ENCODE measurements at places on chromosomes 1 and 21.

DNA sequence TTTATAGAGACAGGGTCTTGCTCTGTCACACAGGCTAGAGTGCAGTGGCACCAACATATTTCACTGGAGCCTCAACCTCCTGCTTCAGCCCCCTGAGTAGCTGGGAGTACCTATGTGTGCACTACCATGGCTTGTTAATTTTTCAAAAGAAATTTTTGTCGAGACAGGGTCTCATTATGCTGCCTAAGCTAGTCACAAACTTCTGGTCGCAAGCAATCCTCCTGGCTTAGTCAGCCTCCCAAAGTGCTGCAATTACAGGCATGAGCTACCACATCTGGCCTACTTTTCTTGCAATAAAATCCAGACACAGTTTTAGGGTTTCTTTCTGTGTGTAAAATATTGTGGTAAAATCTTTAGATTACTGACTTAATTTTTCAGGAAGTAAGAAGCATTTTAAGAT lies 27.9 kb upstream of the NTPCR start:
- peak; percentile 78 for DNase-seq

DNA sequence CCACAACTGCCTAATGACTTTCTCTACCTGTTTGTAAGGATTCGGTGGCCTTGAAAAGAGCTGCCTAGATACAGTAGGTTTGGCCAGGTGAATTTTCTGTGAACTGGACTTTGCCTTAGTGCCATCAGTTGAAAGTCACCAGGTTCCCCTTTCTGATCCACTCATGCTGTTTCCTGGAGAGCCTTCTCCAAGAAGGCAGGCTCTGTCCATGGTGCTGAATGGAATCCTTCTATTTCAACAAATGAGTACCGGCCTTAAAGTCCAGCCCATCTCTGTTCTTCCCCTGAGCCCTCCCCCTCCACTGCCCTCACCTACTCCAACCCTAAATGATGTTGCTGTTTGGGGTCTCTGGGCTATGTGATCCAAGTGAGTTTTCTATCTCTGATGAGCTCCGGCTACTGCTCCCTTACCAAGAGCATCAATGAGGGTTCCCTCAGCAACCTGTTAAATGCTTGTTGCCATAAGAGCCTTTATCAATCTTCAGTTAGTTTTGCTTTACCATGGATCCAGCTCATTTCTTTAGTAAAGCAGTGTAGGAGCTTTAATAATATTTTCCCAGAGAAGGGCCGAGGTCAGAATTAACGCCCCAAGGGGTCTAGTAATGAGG lies 500.4 kb downstream of the PTPRU start:
- DNase-seq, result peak; percentile 49

DNA sequence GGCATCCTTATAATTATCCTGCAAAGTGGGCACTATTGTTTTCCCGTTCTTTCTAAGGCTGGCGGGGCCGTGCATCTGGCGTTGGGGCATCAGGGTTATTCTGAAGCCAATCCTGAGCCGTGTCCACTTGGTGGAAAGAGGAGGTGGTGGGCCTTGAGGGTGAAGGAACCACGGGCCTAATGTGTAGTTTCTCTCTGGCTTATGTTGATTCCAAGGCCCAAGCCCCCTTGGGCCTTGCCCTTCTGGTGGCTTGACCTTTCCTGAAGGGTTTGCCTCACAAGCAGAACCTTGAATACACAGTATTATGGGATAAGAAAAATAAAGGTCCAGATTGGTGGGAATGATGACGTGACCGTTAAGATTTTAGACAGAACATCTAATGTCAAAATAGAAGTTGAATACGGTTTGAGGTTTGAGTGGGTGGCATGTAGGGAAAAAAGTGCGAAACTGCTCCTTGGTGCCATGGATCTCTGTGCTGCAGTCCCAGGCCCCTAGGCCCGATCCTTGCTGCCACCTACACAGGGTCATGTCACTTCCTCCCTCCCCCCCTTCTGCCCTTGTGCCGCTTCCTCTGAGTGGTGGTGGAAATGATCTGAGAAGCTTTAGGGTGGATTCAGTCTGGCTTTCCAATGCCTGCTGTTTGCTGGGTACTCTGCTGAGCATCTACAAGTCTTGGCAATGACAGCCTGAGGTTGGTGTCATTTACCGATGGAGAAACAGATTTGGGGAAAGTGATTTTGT lies 90.5 kb downstream of the PRDM2 start:
- DNase-seq, result no peak

DNA sequence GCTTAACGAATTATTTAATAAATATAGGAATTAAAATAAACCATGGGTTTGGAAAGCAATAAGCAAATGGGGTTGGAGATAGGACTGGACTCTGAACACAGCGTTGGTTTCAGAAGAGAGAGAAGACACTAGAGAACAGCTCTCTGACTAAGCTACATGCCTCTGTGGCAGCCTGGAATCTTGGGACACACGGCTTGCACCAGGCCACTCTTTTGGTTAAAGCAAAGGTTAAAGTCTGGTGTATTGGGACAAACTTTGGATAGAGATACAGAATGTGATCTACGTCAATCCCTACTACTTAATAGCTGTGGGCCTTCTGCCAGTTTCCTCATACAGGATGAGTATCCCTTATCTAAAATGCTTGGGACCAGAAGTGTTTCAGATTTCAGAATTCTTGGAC lies 49.7 kb upstream of the HSD17B7 start:
- no peak for DNase-seq

GRCh38 chr1:72938408-72938807 lies 656.1 kb upstream of the NEGR1 start:
- DNase-seq, result no peak

- peak; percentile 68 for DNase-seq
These were observed 5.3 kb upstream of the MROH9 start for GRCh38 chr1:170929835-170930554.

DNA sequence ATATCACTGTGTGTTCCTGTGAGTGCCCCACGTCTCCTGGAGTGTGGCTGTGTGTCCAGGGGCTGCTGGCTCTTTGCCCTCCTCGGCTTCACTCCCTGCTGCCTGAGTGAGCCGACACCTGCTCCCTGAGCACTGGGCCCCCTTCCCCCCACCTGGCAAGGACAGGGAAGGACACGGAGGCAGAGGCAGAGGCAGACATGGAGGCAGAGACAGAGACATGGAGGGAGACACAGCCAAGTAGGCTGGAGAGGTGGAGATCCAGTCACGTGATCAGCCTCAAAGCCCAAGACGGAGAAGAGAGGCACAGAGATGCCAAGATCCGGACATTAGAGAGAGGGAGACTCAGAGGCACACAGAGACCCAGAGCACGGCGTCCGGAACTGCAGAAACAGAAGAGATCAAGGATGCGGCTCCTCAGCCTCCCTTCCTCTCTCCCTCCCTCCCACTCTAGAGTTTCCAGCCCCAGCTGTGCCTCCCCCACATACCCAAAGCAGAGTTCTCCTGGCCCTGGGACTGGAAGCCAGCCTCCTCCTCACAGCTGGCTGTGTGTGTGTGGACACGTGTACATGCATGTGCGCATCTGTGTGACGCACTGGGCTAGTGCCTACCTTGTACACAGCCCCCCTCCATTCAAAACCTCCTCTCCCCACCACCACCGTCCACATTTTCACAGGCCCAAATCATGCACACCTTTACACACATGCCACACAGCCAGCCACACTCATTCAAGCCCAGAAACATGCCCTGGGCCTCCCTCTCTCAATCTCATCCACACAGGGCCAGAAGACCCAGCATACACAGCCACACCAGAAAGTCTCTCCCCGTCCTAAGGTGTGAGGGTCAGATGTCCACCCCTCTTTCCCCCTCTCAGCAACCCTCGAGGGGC lies 39.1 kb upstream of the WASF2 start:
- no peak for DNase-seq

- no peak for DNase-seq
These were observed 170.6 kb upstream of the ARHGEF16 start for GRCh38 chr1:3283849-3284248.

- DNase-seq, result no peak
These were observed 3.3 kb upstream of the HMGN2 start for GRCh38 chr1:26468911-26469310.

DNA sequence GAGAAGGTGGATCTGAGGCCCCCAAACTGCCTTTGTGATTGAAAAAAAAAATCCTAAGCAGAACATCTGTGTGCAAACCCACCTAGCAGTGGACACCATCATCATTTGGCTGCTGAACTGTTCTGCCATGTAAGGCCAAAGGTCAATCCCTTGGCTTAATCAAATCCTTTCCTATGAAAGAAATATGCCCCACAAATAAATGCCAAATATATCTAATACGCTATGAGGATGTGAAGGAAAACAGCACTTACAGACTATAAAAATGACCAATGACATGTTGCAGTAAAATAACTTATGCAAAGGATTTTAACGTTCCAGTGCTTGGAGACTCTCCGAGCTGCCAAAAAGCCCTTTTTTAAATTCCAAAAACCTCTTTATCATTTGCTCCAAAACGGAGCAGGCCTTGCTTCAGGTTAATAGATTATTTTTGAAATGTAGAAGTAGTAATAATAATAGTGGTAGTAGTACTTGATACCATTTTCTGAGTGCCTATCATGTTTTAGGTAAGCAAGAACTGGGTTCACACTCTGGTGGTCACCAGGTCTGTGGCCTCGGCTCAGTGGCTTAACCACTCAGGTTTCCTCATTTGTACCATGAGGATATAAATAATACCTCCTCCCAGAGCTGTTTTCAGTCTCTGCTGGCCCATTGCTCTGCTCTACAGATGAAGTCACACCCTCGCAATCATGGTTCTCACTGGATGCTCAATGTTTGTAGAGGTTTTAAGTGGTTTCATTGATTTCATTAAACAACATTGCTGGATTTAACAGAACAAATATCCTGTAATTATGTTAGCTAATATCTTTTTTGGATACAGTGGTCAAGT lies 47.9 kb upstream of the EDEM3 start:
- no peak for DNase-seq

DNA sequence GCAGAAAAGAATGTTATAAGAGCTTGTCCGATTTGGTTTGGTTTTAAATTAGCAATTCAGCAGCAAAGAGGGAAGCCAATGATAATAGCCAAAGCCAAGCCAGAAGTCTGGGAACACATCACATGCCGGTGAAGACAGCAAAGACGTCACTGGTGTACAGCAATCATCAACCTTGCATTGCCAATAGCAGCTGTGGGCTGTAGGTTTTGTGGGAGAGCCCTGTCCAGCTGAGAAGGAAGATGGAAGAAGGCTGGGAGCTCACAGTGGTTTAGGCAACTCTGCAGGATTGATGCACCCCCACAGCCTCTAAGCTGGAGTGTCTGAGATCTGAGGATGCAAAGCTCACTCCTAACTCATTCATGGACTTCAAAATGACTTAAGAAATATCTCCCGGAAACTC lies 338.7 kb downstream of the SIPA1L2 start:
- no peak for DNase-seq

- no peak for DNase-seq
These were observed 22.7 kb upstream of the DONSON start for GRCh38 chr21:33611006-33611744.

DNA sequence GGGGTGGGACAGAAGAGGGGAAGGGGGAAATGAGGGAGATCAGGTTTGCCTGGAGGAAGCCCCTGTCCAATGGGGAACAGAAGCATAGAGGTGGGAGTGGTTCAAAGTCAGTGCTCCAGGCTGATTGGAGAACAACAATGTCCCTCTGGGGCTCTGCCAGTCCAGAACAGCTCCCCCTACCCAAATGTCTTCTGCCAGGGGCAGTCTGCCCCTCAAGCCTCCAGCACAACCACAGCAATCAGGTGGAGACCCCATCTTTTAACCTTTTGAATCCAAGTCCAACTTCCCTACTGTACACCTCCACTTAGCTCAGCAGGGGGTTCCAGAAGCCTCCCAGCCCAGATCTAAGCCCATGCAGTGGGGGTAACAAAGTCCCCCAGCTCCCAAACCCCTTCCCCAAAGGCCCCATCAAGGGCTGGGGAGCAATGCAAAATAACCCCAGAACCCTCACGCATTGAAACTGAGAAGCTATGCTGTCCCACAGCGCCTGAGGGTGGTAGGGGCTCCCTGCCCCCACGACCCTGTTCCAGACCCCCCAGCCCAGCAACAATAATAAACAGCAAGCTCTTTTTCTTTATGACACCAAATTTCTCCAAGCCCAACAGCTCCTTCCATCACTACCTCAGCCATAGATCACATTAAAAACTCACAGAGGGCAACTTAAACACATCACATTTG lies 3.3 kb downstream of the AHDC1 start:
- no peak for DNase-seq

DNA sequence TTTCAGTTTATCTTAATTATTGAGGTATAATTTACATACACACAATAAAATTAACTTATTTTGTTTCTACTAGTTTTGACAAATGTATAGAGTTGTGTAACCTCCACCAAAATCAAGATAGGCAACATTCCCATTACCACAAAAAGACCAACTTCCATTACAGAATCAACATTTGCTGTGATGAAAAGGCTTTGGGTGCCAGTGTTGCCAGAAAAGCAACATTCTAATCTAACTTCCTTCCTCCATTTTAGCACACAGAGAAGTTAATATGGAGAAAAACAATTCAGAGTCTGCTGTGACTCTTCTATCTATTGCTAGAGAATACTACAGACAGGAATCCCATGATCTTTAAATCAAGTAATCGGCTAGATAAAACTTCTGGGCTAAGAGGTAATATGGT lies 245.3 kb downstream of the RERE start:
- DNase-seq, result no peak

GRCh38 chr1:101365186-101365585 lies 128.4 kb downstream of the S1PR1 start:
- DNase-seq, result peak; percentile 70

GRCh38 chr1:214709241-214709640 lies 106.2 kb downstream of the CENPF start:
- peak; percentile 18 for DNase-seq

DNA sequence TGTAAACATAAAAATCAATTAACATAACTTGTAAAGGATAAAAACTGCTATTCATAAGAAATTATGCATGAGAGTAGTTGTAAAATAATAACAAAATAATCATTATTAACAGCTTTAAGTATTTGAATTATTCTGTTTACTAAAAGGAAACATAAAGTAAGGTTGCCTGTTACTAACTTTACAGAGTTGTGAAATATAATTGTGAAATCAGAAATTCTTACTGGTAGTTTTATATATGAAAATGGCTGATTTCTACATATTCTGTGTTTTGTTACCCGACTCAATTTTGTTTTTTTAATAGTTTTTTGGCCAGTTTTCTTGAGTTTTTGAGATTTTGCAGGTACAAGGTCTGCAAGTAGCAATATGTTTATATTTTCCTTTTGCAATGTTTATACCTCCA lies 27.8 kb downstream of the FNBP1L start:
- no peak for DNase-seq

DNA sequence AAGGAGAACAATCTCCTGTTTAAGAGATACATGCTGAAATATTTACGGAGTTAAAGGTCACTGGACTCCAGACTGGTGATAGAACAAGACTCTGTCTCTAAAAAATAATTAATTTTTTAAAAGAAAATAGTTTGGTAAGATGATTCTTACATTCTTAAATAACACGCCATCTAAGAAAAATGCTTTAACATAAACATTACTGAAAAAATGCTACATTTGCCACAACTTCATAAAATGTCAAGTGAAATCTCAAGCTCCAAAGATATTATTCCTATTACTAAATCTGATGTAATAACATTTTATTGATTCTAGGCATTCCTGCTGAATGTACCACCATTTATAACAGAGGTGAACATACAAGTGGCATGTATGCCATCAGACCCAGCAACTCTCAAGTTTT lies 4.1 kb downstream of the ANGPTL3 start:
- DNase-seq, result no peak

All from M059J (cell line).